Glutamatergic neuron (in vitro differentiated cells): ENCODE measurements at places on chromosomes 11 and 22. TPM values are rescaled to one million over a fixed set of nuclear protein-coding genes. Genes with fewer than 3 reads are reported as not detected.

DNA sequence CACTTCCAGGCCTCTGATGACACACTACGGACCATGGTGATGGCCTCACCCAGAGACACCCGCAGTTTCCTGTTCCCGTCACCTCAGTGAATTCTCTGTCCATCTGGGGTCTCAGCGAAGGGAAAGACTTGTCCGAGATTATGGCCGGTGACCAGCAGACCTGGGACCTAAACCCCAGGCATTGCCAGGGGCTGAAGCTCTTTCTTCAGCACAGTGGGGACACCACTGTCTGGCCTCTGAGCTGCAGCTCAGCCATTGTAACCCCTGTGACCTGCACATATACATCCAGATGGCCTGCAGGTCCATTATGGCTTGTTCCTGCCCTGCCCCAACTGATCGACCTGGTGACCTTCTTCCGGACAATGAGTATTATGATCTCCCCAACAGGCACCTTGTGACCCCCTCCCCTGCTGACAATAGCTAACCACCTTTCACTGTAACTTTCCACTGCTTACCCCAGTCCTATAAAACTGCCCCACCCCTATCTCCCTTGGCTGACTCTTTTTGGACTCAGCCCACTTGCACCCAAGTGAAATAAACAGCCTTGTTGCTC lies 22.3 kb downstream of the CBX7 start:
- no peak for DNase-seq

DNA sequence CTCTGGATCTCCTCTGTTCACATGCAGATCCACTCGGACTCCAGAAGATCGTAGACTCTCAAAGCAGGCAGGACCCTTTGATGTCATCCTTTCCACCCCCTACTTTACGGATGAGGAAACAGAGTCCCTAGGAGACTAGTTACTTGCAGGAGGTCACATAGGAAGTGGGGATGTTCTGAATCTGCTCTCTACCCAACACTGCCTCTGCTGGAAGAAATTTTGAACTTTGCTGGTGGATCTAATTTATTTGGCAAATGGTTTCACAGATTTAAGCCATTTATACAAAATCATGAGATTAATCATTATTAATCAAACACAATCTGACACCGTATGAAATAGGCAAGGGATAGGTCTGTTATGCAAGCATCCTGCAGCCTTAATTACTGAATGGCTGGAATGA lies 55.0 kb upstream of the USP47 start:
- DNase-seq = no peak

DNA sequence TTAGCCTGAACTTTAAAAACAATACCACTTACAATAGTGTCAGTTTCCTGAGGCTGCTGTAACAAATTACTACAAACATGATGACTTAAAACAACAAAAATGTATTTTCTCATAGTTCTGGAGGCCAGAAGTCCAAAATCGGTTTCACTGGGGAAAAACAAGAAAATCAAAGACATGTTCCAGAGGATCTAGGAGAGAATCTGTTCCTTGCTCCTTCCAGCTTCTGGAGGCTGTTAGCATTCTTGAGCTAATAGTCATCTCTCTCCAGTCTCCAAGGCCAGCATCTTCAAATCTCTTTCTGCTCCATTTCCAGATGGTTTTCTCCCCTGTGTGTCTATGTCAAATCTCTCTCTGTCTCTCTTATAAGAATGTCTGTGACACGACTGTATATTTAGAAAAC lies 67.6 kb upstream of the TEAD1 start:
- no peak for DNase-seq

- no peak for DNase-seq
Measured at GRCh38 chr11:22785251-22785650, 44.4 kb downstream of the SVIP start.

GRCh38 chr22:50178871-50179869 lies 6.5 kb upstream of the TRABD start:
- peak; percentile 33 for DNase-seq

Gene AASDHPPT
- total RNA-seq = 109 TPM

Gene PKDREJ
- not detected for total RNA-seq
